ENCODE measurements at places on chromosomes 12 and 14.

DNA sequence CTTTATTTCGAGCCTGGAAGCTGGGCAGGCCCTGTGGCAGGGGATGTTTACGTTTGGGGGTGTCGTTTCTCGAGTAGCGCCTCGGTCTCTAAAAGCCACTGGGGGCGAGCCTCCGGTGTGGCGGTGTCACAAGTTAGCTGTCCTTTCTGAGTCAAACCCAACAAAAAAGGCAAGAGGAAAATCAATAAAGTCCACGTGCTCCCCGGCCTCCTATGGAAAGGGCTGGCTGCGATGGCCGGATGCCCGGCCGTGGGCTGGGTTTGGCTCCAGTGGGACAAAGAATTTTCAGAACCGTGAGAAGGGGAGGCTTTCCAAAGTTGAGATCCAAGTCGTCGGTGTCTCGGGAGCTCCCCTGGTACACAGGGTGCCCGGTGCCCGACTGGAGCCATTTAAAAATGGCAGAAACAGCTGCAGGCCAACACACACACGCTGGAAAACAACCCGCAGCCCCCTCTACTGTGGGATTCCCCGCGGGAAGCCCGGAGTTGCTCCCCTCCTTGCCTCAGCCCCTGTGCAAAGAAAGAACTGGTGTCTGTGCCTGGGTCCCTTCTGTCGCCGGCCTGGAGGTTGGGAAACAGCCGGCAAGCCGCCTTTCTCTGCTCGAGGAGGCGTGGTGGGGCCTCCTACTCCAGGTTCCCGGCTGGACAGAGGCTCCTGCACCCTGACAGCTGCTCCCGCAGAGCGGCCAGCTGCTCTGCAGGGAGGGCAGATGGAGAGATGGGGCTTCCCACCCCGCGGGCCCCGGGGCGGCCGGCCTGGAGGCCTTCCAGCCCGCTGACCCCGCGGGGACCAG, 1.9 kb downstream of the BCL7A start:
- DNase-seq: no peak

GRCh38 chr12:32897281-32897610, 669 bp upstream of the PKP2 start:
- DNase-seq: no peak

DNA sequence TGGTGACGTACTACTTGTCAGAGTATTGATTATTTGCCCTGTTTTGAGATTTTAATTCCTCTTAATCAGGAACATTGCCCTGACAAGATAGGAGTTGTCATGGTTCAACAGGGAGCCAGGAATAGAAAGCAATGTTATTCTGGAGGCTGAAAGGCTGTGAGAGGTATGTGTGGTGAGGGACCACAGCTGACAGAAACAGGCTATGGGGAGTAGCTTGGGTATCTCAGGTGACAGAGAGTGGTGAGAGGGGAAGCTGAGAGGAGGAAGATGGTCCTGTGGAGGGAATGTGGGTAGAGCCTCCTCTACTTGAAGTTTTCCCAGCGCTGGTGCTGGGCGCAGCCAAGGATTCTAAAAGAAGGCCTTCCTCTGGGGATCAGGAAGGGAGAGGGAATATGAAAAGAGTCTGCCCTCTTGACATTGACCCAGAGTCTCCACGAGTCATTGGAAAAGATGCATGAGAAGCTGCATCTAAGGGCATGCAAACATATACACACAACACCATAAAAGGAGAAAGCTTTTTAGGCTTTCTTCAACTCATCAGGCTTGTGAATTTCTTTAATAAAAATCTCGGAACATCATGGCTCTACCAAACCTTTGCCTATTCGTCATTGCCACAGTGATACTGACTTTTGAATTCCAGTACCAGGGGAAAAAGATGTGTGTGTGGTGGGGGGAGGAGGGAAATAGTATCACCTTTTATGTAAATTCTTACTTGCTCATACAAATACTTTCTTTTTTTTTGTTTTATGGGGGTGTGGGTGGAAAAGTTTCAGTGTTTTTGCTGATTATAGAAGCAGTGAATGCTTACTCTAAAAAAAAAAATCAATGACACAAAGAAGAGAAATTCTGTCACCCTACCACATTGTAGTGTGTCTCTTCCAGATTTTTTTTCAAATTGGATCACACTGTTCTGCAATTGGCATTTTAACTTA, 39.9 kb upstream of the DHRS7 start:
- no peak for DNase-seq

- DNase-seq: peak; percentile 19
These were observed 60.7 kb downstream of the SLC6A12 start for GRCh38 chr12:153080-153746.

DNA sequence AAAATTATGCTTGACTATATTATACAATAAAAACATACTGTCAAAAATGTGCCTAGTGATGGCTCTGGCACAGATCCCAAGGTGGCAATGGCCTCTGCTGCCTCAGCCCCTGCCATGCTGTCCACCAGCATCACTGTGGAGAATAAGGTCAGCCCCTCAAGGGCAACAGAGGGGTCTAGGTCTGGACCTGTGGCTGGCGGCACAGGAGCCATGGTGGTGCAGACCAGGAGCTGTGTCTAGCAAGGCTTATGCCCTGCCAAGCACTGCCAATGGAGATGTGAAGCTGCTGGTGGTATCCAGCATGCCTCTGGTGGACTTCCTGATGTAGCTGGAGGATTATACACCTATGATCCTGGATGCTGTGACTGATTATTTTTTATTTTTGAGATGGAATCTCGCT, 125.9 kb downstream of the DENND5B start:
- no peak for DNase-seq

DNA sequence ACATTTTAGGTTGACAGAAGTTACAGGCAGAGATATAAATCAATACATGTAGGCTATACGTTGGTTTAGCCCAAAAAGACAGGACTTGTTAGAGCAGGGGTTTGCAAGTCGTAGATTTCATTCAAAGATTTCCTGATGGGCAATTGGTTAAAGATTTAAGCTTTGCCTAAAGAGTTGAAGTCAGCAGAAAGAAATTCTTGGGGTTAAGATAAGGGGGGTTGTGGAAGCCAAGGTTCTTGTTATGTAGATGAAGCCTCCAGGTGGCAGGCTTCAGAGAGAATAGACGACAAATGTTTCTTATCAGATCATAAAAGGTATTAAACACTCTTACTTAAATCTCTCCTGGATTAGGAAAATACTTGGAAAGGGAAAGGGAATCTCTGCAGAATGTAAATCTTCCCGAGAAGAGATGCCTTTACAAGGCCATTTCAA, 510.8 kb downstream of the TMTC2 start:
- DNase-seq: no peak

GRCh38 chr14:38255673-38256532, at the start of gene CLEC14A:
TSS of gene CLEC14A (minus strand) at chr14:38256093. CDS start at chr14:38256022, 71 bp downstream.
- no peak for DNase-seq

GRCh38 chr14:58107947-58108552, 44.0 kb downstream of the ARMH4 start:
- DNase-seq: no peak

DNA sequence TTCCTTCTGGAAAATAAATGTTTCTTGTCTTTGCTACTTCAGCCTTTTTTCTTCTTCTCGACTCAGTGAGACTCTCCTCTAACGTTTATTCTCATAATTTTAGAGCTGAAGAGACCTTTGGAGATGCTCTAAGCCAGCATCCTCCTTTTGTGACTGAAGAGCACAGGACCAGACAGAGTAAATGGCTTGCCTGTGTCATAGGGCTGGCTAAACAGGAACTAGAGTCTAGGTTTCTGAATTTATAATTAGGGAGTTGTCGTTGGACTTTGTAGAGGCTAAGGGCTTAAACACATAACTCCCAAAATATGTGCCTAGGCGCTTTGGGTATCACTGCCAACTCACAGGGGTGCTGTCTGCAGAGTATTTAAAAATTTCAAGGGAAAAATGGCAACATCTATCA, 98.5 kb downstream of the FGD4 start:
- no peak for DNase-seq

GRCh38 chr12:82708061-82708879, 21.6 kb downstream of the TMTC2 start:
- DNase-seq: no peak

DNA sequence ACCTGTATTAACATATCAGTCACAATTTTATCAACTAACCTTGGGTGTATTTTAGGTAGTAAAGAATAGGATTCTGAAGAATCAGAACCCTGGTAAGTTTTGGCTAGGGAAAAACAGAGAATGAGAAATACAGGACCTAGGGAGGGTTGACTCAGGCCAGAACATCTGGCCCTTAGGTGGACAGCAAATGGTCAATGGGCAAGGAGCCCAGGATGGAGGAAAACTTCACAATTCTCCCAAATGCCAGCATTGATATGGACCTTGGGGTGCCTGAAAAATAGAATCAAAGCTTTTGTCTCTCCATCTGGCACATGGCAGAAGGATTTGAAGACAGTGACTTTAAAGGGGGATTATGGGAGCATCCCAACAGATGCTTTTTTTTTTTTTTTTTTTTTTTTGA, 32.7 kb upstream of the PRPF39 start:
- DNase-seq: no peak

Data from stimulated activated CD8-positive, alpha-beta memory T cell treated with anti-CD3 and anti-CD28 coated beads, Interleukin-12 subunit alpha, Interleukin-12 subunit beta, amount 100 ng/mL, for 4 hours (primary cell).